ENCODE measurements at places on chromosomes 11 and 22.
A peak's percentile ranks its signal among the peaks of the same experiment; 100 is the strongest.

- DNase-seq: no peak
These were observed 98.1 kb upstream of the GUCY1A2 start for GRCh38 chr11:107116358-107116757.

GRCh38 chr11:86537541-86538222, 134.7 kb downstream of the ME3 start:
- no peak for DNase-seq

- no peak for DNase-seq
These were observed at the start of gene SYT12 for GRCh38 chr11:67022961-67023956. SYT12 (plus strand) TSS chr11:67023134; CDS start chr11:67030145, 7,011 bp downstream.

DNA sequence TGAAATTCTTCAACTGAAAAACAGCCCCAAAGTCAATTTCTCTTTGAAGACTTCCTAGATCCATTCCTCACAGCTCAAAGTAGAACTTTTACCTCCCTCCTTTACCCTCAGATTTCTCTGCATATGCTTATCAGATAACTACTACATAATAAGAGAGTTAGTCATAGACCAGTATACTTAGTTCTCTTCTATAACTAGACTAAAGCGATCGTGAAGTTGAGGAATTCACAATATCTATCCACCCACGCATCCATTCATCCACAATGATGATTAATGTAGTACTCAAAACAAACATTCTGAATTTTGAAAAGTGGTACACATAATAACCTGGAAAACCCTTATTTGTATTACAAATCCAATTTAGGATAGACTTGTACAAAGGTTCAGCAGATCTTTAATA, 800.9 kb upstream of the TENM4 start:
- no peak for DNase-seq

DNA sequence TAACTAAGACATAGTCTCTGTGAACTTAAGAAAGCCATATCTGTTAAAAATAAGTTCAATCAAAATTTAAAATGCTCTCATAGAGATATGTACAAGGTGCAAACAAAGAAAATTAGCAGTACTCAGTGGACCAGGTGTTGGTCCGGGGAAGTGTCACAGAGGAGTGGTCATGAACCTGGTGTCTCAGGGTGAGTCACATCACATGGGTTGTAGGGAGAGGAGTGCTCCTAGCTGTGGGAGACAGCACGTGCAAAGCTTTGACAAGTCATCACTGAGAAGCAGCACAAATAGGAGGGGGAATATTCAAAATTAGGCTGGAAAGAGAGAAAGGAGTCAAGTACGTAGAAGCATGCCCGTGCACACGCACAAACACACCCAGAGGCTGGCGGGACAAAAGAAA, 438.1 kb downstream of the NTM start:
- no peak for DNase-seq

DNA sequence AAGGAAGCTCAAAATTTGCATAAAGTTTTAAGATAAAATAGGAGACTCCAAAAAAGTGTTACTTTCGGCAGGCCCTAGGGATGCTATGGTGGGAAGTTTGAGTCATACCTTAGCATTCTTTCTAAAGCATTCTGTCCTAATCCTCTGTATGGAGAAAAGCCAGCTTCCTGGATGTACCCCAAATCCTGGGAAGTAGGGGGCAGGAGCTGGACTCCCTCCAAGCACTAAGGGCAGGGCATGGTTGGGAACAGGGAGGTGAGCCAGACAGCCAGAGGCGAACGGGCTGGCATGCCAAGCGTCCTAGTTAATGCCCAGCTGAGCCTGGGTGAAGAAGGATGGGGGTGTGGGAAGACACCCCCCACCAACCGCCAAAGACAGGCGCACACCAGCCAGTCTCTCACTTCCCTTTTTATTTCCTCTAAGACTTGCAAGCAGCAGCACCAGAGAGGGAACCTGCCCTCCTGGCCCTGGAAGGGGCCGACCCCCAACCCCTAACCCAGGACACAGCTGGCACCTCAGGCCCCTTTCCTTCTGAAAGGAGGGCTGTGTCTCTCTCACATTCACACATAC, 23.9 kb downstream of the RTN4RL2 start:
- no peak for DNase-seq

DNA sequence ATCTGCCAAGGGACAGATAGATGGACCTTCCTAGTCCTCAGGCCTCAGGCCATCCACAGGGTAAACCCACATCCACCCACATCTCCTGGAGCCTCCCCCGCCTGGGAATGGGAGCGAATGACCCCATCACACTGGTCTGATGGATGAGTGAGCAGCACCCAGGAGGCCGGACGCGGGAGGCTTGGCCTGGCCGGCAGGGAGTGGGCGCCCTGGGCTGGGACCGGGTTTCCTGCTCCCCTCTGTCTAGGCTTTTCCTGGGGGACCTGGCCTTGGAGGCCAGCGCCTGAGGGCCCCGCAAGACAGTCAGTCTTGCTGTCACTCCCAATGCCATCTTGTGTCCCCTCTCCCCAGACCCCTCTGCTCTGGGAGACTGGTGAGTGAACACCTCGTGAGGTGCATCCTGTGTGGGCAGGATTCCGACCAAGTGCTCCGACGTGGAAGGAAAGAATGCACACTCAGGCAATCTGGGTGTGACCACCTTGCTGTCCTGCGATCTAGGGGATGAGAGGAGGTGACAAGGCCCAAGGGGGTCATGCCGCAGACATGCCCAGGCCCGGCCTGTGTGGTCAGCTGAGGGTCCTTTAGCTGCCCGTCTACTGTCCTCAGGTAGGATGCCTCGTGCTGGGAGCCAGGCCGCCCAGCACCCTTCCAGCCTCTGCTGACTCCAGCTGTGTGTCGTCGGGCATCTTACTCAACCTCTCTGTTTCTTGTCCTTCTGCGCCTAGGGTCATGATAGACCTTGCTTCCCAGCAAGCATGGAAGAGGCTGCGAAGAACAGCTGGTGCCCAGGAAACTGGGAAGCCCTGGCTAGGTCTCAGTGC, 26.5 kb upstream of the WNT7B start:
- DNase-seq: no peak

DNA sequence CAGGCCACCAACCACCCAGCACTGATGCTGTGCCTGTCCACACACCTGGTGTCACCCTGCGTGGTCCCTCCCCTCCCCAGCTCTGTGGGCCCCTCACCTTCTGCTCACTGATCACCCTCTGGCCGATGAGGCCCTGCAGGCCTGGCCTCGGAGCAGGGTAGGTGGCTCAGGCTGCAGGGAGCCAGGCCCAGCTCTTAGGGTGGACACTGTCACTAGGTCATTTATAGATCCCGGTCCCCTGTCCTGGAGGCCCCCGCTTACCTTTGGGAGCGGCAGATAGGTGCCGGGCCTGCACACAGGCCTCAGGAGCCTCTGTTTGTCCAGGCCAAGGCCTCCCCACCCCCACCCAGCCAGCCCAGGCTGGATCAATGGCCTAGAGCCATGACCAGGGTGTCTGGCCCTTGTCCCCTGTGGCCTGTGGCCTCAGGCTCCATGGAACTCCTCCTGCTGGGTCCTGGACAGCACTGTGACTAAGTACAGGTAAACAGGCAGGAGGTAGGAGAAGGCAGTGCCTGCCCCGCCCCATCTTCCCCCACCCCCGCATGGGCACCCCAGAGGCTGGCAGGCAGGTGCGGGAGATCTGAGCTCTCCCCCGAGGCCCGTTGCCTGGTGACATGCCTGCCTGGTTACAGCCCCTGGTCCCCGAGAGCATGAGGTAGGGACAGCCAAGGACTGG, at the start of gene TMPRSS6:
Gene TMPRSS6 (minus strand): TSS at position 472 of the 676 bp plus-strand sequence. CDS start 6,296 bp downstream, outside the sequence.
- DNase-seq: peak; percentile 91

DNA sequence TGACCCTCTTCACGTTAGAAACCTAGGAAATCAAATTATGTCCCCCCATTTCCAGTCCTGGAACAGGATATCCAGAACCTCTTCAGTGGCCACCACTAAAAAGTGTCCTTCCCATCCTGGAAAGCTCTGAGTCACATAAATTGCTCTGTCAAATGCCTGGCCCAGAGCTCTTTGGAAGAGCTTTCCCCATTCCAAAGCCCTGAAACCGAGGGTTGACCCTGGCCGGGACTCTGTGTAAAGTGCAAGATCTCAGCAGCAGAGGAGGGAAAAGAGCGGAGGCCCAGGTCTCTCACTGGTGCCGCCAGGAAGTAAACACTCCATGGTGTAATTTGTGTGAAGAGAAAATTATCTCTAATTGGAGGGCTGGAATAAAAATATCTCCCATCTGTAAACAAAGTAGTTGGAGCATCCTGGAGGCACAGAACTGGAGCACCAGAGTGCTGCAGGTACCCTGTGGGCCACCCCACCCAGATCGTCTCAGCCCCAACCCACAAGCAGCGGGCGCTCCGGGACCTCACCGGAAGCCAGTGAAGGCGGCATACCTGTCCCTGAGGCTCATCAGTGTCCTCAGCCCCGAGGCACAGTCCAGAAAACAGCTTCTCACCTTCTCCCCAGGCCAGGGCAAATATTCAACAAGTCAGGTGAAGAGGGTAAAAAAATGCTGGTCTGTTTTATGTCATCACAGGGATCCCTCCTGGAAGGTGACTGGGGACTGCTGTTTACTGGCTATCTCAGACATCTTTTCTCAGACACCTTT, 4.7 kb upstream of the JAM3 start:
- DNase-seq: no peak

GRCh38 chr11:102361086-102362031, 14.3 kb downstream of the BIRC2 start:
- no peak for DNase-seq

DNA sequence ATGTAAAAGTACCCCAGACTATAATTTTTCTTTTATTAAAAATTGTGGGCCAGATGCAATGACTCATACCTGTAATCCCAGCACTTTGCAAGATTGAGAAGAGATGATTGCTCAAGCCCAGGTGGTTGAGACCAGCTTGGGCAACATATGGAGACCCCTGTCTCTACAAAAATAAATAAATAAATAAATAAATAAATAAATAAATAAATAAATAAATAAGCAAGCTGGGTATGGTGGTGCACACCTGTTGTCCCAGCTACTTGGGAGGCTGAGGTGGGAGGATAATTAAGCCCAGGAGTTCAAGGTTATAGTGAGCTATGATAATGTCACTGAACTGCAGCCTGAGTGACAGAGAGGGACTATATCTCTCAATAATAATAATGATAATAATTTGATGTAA, 66.1 kb upstream of the CCDC179 start:
- DNase-seq: no peak

DNA sequence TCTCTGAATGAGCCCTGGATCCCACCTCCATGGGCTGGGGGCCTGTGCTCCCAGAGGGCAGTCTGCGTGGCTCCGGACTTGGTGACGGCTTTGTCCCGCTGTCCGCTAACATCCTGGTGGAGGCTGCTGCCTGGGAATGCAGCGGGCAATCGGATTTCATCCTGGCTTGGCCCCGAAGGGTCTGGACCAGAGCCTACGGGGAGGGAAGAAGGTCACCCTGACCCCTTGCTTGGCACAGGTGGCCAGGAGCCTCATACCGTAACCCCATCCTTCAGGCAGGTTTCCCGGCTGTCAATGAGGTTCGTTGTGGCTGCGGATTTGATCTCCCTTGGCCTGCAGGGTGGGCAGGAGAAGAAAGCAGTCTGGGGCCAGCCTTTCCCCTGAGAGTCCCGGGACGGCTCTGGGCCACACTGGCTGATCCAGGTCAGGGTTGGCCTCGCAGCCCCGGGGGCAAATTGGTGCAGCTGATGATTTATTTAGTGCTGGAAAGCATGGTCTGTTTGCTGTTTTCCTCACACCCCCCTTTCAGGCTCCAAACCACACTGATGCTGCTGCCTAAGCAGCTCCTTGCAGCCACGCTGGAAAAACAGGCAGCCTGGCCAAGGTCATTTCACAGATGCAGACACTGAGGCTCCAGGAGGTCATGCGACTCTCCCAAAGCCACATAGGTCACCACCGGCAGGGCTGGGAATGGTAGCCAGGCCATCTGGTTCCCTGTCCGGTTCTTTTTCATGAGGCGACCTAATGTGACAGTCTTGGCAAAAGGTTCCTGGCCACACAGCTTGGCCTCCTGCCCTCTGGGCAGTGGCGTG, 15.0 kb downstream of the PRDM11 start:
- DNase-seq: no peak

DNA sequence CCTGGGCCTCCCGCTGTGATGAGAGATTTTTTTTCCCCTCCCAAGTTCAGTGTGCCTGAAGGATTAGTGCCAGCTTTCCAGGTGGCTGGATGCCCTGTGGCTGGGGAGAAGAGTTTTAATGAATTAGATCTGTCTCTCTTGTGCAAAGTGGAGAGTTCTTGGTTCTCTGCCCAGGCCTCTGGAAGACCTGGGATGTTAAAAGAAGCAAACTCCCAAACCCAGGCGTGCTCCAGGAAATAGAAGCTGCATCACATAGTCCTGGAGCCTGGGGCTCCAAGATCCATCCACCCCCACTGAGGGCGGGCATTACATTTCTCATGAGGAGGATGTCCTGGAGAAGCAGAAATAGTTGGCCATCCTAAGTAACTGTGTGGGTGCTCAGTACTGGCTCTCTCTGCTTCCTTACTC, 30.6 kb downstream of the SDHAF2 start:
- peak; percentile 42 for DNase-seq

GRCh38 chr11:95891423-95892170, 32.3 kb downstream of the MTMR2 start:
- DNase-seq: no peak

DNA sequence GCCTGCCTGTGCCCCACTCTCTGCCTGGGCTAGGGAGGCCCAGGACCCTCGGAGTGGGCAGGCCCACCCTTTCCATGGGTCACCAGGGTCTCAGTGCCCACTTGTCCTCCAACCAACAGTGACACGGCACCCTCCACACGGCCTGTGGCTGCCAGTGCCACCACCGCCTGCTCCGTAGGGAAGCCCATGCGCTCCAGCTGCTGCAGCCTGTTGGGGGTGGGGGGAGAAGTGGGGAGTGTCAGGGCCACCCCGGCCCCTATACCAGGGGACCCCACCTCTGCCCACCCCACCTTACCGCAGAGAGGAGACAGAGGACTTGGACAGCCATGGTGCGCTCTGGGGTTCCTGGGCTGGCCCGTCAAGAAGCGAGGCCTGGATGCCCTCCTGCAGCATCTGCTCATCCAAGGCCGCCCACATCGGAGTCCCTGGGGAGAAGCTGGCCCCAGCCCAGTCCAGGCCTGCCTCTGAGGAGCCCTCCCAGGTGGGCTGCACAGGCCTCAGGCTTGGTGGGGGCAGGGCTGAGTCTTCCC, 7.7 kb downstream of the RHBDD3 start:
- no peak for DNase-seq

- no peak for DNase-seq
These were observed 147.1 kb downstream of the C11orf91 start for GRCh38 chr11:33553486-33553885.

- DNase-seq: no peak
These were observed 21.1 kb upstream of the KLHL35 start for GRCh38 chr11:75453916-75454655.

DNA sequence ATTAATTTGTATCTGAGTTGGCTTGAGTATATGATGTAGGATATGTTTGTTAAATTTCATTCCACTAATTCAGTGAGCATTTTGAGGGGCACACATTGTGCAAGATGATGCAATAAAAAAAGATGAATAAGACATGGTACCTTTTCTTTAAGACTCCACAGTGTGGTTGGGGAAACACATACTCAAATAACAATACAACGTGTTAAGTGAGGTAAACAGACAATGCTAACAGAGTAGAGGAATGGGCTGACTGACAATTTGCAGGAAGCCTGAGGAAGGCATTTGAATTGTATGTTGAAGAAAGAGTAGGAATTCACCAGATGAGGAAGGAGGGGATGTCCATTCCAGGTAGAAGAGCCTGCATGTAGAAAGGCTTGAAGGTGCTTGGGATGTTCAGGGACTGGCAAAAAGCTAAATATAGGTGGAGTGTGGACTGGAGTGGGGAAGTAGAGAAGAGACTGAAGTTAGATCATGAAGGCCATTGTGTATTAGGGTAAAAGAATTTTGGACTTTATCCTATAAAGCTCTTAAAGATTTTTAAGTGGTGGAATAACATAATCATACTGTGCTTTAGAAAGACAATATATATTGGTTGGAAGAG, 6.8 kb downstream of the RNF169 start:
- DNase-seq: no peak

Data from NCI-H2171 (cell line).